ENCODE measurements at places on chromosomes 12 and 14.

GRCh38 chr12:102201436-102202061 is 3.9 kb upstream of the PMCH start:
- no peak for DNase-seq

- no peak for DNase-seq
Measured at GRCh38 chr12:103530307-103531066, 34.7 kb upstream of the C12orf42 start.

DNA sequence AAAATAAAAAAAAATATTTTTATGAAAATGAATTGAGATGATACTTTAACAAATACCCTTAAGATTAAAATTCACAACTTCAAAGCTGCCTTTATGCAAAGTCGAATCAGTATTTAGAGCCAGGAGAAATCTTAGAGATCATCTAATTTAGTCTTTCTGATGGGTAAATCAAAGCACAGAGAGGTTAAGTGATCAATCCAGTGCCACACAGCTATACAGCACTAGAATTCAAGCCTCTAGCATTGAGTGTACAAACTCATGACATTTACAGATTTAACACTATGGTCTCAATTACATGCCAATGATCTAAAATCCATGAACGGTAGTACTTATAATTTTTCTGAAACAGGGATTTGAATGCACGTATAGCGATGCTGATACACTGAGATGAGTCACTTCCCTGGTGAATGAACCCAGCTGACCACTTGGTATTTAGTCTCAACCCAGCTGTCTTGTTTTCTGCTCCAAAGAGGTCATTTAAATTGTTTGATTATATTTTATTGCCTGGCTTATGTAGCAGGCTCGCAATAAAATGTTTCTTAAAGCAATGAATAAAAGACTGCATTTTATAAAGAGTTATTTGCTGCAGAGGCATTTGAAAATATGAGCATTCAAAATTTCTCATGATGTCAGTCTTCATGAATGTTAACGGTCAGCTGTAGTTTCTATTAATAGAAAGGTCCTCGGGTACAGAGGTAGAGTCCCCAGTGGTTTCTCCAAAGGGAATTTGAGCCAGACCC is 152.4 kb upstream of the PRICKLE1 start:
- DNase-seq, result no peak

DNA sequence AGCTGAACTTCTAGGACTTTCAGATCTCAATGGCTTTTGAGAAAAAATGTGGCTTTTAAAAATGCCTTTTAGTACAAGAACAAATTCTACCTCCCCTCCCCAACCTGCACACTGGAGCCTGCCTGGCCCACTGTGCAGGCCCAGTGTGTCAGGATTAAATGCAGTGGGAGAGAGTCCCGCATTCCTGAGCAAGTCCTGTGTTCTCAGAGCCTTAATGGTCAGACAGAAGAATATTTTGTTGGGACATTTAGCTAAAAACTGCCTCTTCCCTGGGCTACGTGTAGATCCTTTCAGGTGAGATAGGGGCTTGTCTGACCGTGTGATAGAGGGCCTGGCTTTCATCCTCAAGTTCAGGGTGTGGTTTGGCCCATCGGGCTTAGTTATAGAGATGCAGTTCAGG is 63.1 kb upstream of the ESRRB start:
- no peak for DNase-seq

- no peak for DNase-seq
Measured at GRCh38 chr12:93181409-93181965, 196.2 kb upstream of the NUDT4 start.

- peak; percentile 35 for DNase-seq
Measured at GRCh38 chr14:24806061-24806678, 172.2 kb upstream of the GZMB start.

DNA sequence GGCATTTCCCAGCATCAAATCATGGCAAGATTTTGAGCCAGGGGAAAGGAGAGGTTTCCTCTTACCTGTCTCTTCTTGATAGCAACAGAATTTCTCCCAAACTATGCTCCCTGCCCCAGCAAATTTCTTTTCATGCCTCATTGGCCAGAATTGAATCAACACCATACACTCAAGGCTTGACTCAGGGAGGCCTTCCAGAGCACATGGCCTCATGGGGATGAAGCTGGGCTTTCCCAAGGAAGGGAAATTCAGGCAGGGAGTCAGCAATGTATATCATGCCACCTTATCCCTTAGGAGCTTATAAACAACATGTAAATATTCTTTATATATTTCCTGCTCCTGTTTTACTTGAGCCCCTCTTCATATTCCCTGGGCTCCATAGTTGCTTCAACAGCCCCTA is 62.1 kb downstream of the ARF6 start:
- no peak for DNase-seq

GRCh38 chr12:74337951-74338350 is 199.7 kb upstream of the ATXN7L3B start:
- DNase-seq, result no peak

DNA sequence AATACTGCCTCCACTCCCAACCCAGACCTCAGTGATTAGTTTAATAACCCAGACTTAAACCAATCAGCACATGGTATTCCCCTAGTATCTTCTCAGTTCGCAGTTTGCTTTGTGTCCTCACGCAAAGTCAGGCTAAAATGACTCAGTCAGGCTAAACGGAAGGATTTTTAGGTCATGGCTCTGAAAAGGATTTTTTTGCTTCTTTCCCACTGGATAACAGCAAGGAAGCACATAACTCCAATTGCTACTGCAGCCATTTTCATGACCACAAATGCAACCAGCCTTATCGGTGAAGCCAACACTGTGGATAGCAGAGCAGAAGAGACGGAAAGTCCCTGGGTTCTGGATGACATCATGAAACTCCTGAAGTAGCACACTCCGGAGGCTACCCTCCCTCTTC is 67.7 kb downstream of the ZC3H14 start:
- no peak for DNase-seq

DNA sequence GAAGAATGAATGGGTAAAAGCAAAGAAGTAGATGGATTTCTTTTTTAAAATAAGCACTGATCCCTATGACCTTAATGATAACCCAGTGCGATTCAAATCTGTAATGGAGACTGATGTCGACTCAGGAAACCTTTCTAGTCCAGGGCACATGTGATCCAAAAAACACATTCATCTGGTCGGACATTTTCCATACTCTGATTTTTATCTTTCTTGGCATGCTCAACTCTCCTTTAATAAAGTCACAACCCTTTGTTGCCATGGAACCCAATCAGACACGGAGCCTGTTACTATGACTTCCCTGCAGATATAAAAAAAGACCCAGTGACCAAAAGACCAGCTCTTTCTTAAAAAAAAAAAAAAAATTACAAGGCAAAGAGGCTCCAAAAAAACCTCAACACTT is 27.9 kb downstream of the TMCC3 start:
- DNase-seq, result no peak

DNA sequence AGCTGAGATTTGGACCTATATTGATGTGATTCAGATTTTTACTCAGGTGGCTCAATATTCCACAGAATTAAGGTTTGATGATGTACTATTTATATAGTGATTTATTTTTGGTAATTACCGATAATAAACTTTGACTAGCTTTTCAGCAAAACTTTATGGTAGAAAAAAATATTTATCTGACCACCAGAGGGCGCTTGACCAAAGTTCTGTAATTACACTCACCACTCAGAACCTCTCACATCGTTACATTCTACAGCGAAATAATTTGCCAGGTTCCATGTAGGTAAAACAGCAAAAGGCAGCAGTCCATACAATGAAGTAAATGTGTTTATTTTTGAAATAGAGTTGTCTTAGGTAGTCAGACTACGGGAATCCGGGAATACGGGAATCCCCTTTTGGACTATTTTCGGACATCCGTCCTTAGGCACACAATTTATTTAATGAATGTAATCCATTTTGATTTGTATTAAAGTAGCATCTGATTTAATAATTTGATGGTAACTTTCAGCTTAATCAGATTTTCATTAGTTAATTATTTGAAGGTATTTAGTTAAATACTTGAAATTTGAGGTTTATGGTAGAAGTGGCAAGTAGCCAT is 143.0 kb upstream of the DDHD1 start:
- peak; percentile 66 for DNase-seq
